ENCODE measurements at places on chromosomes 11 and 22.

- H3K27ac ChIP-seq, result no peak overlapping the region
- H3K4me3 ChIP-seq, result no peak overlapping the region
- DNase-seq, result no peak
- no peaks in the 10 kb centered on the region for H3K27me3 ChIP-seq
- H3K4me1 ChIP-seq, result no peaks in the 10 kb centered on the region
Measured at GRCh38 chr22:37310075-37310606, 27.8 kb downstream of the CYTH4 start.

- no peaks in the 10 kb centered on the region for H3K4me1 ChIP-seq
- H3K4me3 ChIP-seq, result no peak overlapping the region
- H3K27me3 ChIP-seq, result no peaks in the 10 kb centered on the region
- no peak for DNase-seq
- no peak overlapping the region for H3K27ac ChIP-seq
Measured at GRCh38 chr11:35288309-35288708, 131.0 kb downstream of the SLC1A2 start.

DNA sequence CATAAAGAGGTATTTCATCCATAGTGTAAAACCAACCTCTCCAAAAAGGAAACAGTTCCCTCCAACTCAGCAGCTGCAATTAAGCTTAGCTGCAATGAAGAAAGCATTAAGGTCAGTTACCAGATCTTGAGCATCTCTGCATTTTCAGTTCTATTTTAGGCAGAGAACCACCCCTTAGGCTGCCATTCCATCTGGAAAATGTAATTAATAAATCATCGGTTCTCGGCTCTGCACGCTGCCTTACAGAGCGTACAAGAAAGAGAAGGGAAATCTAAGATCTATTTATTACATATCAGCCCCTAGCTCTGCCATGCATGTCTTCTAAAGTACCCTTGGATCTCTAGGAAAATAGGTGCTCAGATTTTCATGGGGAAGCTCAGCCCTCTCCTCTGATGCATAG is 71.5 kb downstream of the RCN1 start:
- H3K27me3 ChIP-seq, result no peaks in the 10 kb centered on the region
- no peaks in the 10 kb centered on the region for H3K36me3 ChIP-seq
- no peak overlapping the region for H3K4me3 ChIP-seq
- H3K27ac ChIP-seq, result no peak overlapping the region
- no peaks in the 10 kb centered on the region for H3K4me1 ChIP-seq
- no peak for DNase-seq

DNA sequence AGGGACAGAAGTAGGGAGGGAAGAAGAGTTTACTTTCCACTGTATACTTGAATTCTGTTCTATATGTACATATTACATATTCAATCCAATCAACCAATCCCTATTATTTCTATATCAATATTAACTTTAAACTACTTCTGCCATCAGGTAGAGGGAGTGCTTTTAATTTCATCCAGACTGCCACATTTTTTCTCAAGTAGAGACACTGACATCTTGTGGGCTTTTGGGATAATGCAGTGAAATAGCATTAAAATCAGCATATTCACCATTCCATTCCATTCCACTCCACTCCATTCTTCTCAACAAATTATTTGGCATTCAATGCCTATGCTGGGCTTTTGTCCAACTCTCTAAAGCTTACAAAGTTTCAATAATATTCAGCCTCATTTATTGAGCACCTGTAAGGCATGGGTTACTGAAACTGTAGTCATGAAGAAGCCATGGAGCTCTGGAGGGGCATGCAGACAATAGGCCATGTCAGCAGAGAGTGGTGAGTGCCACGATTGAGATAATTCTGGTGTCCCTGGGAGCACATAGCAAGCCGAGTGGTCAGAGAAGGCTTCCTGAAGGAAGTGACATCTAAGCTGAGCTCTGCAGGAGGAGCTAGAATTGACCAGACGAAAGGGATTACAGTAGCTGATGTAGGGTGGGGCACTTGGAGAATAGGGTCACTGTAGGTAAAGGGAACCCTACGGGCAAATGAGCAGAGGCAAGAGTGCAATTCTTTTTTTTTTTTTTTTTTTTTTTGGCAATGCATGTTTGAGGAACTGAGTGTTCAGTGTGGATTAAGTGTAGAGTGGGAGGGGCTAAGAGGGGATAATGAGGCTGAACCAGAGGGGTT is 12.8 kb upstream of the CLPB start:
- H3K27ac ChIP-seq, result no peak overlapping the region
- H3K4me3 ChIP-seq, result no peak overlapping the region
- no peak for DNase-seq
- no peaks in the 10 kb centered on the region for H3K36me3 ChIP-seq
- H3K4me1 ChIP-seq, result no peaks in the 10 kb centered on the region

- H3K4me3 ChIP-seq, result no peak overlapping the region
- H3K27me3 ChIP-seq, result no peaks in the 10 kb centered on the region
- no peaks in the 10 kb centered on the region for H3K4me1 ChIP-seq
- DNase-seq, result no peak
- H3K27ac ChIP-seq, result no peak overlapping the region
Measured at GRCh38 chr11:11604370-11604990, 17.3 kb downstream of the GALNT18 start.

DNA sequence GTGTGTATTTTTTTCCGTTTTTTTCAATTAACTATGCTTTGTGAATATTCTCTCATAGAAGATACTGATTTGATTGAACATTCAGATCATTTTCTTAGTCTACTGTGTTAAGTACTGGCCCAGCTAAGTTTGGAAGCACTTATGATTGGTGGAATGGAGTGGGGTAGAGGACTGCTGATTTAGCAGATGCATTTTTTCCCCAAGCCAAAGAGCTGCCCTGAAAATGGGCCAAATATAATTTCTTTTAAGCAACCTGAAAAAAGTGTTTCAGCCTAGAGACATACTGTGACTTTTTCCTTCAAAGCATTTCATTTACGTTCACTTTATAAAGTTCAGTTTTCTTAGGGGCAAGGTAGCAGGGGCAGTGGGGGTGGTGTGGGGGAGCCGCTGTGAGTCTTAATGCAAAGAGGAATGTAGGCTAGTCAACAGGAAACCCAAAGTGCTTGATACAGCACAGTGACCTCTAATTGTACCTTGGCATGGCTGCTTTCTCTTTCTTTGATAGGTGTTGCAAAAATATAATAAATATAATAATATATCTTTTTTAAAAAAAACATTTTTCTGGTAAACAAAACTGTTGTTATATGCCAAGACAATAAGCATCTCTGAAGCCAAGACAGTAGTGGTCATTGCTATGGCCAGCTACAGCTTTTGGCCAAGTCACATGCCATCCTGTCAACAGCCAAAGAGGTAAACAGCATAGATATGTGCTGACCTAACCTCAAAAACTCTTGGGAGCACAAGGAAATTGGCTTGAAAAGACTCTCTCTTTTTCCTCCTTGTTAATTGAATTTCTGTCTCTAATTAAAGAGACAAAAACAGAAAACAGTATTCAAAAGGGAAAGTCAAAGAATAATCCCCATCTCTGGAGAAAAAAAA is 58.8 kb downstream of the LIF start:
- H3K27ac ChIP-seq, result no peak overlapping the region
- no peak overlapping the region for H3K4me3 ChIP-seq
- H3K27me3 ChIP-seq, result no peaks in the 10 kb centered on the region
- DNase-seq, result no peak

DNA sequence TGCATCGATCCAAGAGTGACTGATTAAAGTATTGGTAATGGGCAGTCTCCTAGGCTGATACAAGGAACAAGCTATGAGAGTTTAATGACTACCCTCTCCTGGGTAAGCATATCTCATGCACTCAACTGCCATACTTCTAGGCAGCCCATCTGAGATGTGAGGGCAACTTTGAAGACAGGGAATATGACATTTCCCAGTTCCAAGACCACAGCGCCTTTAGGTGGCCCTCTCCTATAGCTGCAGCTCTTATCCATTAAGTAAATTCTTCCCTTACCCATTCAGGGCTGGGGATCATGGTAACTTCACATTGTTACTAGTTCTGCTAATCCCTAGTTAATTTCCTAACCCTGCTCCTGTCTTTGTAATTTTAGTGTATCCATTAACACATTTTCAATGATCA is 157.3 kb upstream of the CTSC start:
- no peaks in the 10 kb centered on the region for H3K4me1 ChIP-seq
- no peaks in the 10 kb centered on the region for H3K36me3 ChIP-seq
- no peaks in the 10 kb centered on the region for H3K27me3 ChIP-seq
- no peak overlapping the region for H3K4me3 ChIP-seq
- H3K27ac ChIP-seq, result no peak overlapping the region
- no peak for DNase-seq

DNA sequence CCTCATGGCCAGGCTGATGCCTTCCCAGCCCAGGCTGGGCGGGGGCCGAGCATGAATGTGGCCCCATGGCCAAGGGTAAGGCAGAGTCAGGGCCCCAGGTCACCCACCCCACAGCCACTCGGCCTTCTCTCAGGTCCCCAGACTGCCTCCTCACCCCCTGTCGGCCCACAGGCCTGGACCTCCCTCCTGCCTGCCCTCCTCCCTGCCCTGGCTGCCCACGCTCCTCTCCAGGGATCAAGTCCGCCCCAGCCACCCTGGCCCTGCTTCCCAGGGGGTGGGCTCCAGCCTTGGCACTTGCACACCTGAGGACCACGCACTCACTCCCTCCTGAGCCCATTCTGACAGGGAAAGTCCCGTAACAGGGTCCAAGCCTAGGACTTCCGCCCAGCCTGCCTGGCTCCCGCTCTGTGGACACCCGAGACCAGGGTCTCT is 37.8 kb upstream of the TH start:
- no peaks in the 10 kb centered on the region for H3K36me3 ChIP-seq
- no peak overlapping the region for H3K4me3 ChIP-seq

GRCh38 chr11:56533054-56533740 is 9.9 kb downstream of the OR5M11 start:
- H3K27ac ChIP-seq, result no peak overlapping the region
- H3K4me3 ChIP-seq, result no peak overlapping the region
- no peaks in the 10 kb centered on the region for H3K36me3 ChIP-seq
- H3K4me1 ChIP-seq, result no peaks in the 10 kb centered on the region

- H3K4me1 ChIP-seq, result no peaks in the 10 kb centered on the region
- H3K4me3 ChIP-seq, result no peak overlapping the region
- no peaks in the 10 kb centered on the region for H3K36me3 ChIP-seq
- no peak overlapping the region for H3K27ac ChIP-seq
Measured at GRCh38 chr11:14555818-14556217, 35.6 kb upstream of the PSMA1 start.

- peaks cover 3% of the 10 kb centered on the region for H3K4me1 ChIP-seq
- H3K4me3 ChIP-seq, result no peak overlapping the region
- H3K36me3 ChIP-seq, result no peaks in the 10 kb centered on the region
- H3K27me3 ChIP-seq, result no peaks in the 10 kb centered on the region
Measured at GRCh38 chr22:27674261-27674923, 127.2 kb downstream of the MN1 start.

GRCh38 chr11:36376888-36377758 is 81.0 kb downstream of the PRR5L start:
- peaks cover 7% of the 10 kb centered on the region for H3K4me1 ChIP-seq
- H3K27me3 ChIP-seq, result peaks cover 6% of the 10 kb centered on the region
- no peaks in the 10 kb centered on the region for H3K36me3 ChIP-seq
- H3K27ac ChIP-seq, result peak overlapping the region; percentile 50
- peak overlapping the region; percentile 36 for H3K4me3 ChIP-seq

GRCh38 chr11:121634273-121634672 is 181.5 kb upstream of the SORL1-AS1 start:
- no peak overlapping the region for H3K4me3 ChIP-seq
- no peak for DNase-seq
- no peak overlapping the region for H3K27ac ChIP-seq
- no peaks in the 10 kb centered on the region for H3K36me3 ChIP-seq
- no peaks in the 10 kb centered on the region for H3K4me1 ChIP-seq
- H3K27me3 ChIP-seq, result no peaks in the 10 kb centered on the region

- no peaks in the 10 kb centered on the region for H3K36me3 ChIP-seq
- H3K27me3 ChIP-seq, result no peaks in the 10 kb centered on the region
- no peak for DNase-seq
- no peak overlapping the region for H3K4me3 ChIP-seq
Measured at GRCh38 chr11:133559382-133559781, 27.1 kb upstream of the OPCML start.

DNA sequence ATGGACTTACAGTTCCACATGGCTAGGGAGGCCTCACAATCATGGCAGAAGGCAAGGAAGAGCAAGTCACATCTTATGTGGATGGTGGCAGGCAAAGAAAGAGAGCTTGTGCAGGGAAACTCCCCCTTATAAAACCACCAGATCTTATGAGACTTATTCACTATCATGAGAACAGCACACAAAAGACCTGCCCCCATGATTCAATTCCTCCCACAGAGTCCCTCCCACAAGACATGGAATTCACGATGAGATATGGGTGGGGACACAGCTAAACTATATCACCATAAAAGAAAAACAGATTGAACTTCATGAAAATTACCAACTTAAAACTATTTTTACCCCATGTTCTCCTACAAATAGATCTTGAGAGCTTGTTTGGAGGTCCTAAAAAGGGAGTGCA is 19.6 kb downstream of the ENTHD1 start:
- no peak overlapping the region for H3K4me3 ChIP-seq
- no peaks in the 10 kb centered on the region for H3K36me3 ChIP-seq
- H3K27me3 ChIP-seq, result no peaks in the 10 kb centered on the region
- H3K4me1 ChIP-seq, result no peaks in the 10 kb centered on the region
- H3K27ac ChIP-seq, result no peak overlapping the region

GRCh38 chr11:132072858-132073211 is 702.4 kb downstream of the NTM start:
- no peaks in the 10 kb centered on the region for H3K27me3 ChIP-seq
- no peak for DNase-seq
- H3K4me3 ChIP-seq, result no peak overlapping the region
- no peak overlapping the region for H3K27ac ChIP-seq

DNA sequence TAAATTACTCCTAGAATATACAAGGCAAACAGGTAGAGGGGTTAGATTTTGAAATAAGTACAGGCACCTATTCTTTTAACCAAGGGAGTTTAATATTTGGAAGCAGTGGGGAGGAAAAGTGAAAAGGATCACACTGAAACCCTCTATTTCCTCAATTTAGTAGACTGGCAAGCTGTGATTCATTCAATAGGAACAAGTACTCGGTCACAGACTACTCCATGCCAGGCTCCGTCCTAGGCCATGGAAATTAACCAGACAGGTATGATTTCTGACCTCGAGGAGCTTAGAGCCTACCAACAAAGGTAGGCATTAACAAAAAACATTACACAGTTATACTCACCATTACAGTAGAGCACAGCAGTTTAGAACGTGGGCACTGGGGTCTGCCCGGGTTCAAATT is 40.9 kb downstream of the SIK3 start:
- DNase-seq, result no peak
- H3K27ac ChIP-seq, result no peak overlapping the region
- H3K36me3 ChIP-seq, result no peaks in the 10 kb centered on the region
- H3K4me1 ChIP-seq, result no peaks in the 10 kb centered on the region
- no peak overlapping the region for H3K4me3 ChIP-seq
- H3K27me3 ChIP-seq, result no peaks in the 10 kb centered on the region

- no peak overlapping the region for H3K27ac ChIP-seq
- H3K36me3 ChIP-seq, result no peaks in the 10 kb centered on the region
- no peaks in the 10 kb centered on the region for H3K27me3 ChIP-seq
- peaks cover 4% of the 10 kb centered on the region for H3K4me1 ChIP-seq
- H3K4me3 ChIP-seq, result no peak overlapping the region
Measured at GRCh38 chr11:11935536-11935935, 72.9 kb downstream of the DKK3 start.

All from uterus (tissue), 4 donors.